Breast epithelium (tissue), 4 donors: ENCODE measurements at places on chromosomes 3 and 15. TPM values are rescaled to one million over a fixed set of nuclear protein-coding genes. Genes with fewer than 3 reads are reported as not detected.
A peak's percentile ranks its signal among the peaks of the same experiment; 100 is the strongest.

- peak; percentile 46 for DNase-seq
Measured at GRCh38 chr15:39273717-39274411, 307.0 kb upstream of the THBS1 start.

DNA sequence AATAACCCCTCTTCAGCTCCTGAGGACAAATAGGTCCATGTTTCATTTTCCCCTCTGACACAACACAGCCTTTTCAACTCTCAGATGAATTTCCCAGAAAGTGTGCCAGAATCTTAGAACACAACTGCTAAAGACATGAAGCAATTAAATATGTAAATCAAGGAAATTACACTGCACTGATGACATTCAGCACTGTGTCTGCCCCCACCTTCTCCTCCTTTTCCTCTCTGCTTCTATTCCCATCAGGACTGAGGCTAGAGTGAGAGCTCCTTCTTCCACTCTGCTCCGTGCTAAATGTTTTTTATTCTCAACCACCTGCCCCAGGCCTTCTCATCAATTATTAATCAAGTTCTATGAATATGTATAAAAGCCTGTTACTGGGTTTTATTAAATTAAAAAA, 596.1 kb downstream of the TUSC7 start:
- DNase-seq, result no peak

DNA sequence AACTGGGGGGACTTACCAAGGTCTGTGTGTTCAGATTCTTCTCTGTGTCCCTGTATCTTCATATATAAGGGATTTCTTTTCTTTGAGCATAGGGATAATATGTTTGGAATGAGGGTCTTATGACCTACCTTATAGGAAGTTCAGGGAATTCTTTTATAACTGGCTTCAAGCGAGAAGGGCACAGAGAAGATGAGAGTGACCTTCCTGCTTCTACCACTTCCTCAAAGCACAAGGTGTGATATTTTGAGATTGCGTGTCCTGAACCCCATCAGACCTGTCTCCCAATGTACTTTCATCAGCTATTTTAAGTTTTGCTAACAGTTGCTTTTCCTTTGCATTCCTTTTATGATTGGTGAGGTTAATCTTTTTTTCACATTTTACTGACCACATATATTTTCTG, 3.1 kb upstream of the PSMD6 start:
- no peak for DNase-seq

DNA sequence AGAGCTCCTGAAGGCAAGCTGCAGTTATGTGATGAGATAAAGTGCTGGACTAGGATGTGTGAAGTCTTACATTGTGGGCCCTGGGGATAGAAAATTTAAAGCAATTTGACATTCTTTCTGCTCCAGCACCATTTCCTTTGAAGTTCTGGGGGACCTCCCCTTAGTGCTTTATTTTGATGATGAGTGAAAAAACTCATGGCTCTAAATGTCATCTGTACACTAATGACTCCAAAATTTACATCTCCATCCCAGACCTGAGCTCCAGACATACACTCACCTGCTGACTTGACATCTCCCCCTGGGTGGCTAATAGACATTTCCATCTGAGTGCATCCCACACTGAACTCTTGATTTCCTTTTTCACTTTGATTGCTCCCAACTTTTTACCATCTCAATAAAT, 276.4 kb downstream of the EPHB1 start:
- no peak for DNase-seq

DNA sequence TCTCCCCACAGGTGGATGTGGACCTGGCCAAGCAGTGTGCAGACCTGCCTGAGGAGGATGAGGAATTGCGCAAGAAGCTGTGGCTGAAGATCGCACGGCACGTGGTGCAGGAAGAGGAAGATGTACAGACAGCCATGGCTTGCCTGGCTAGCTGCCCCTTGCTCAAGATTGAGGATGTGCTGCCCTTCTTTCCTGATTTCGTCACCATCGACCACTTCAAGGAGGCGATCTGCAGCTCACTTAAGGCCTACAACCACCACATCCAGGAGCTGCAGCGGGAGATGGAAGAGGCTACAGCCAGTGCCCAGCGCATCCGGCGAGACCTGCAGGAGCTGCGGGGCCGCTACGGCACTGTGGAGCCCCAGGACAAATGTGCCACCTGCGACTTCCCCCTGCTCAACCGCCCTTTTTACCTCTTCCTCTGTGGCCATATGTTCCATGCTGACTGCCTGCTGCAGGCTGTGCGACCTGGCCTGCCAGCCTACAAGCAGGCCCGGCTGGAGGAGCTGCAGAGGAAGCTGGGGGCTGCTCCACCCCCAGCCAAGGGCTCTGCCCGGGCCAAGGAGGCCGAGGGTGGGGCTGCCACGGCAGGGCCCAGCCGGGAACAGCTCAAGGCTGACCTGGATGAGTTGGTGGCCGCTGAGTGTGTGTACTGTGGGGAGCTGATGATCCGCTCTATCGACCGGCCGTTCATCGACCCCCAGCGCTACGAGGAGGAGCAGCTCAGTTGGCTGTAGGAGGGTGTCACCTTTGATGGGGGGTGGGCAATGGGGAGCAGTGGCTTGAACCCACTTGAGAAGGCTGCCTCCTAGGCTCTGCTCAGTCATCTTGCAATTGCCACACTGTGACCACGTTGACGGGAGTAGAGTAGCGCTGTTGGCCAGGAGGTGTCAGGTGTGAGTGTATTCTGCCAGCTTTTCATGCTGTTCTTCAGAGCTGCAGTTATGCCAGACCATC, 8.6 kb downstream of the VPS18 start:
- peak; percentile 70 for DNase-seq

- no peak for DNase-seq
Measured at GRCh38 chr15:68704496-68705021, 116.1 kb downstream of the ANP32A start.

DNA sequence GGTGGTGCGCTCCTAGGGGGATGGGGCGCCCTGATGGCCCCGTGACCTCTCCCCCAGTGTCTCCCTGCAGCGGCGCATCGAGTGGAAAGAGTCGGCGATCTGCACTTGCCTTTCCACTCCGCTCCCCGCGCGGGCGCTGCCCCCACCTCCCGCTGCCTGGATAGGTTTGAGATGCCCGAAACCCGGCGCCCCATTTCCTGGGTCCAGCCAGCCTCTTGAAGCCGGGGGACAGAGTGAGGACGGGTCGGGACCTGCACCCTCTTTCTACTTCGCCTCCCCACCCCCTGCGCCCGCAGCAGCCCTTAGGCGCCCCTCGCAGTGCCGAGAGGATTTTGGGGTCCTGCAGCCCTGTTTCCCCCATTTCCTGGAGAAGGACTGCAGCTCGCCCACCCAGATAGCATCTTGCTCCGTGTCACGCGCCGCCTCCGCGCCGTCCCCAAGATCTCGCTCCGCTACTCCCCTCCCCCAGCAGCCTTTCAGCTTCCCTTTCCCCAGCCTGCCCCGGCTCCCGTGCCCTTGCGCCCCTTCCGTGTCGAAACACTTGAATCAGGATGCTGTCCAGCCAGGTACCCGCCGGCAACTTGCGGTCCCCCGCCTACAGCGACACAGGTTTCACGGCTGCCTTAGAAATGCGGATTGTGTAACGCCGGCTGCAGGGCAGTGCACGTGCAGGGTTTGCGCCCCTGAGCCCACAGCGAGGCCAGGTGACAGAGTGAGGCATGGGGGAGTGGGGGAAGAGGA, 519 bp downstream of the ABHD6 start:
- DNase-seq, result no peak

GRCh38 chr3:189360291-189360690, 188.5 kb downstream of the TPRG1 start:
- DNase-seq, result no peak

- DNase-seq, result no peak
Measured at GRCh38 chr3:45088543-45089358, 57.4 kb downstream of the CDCP1 start.

DNA sequence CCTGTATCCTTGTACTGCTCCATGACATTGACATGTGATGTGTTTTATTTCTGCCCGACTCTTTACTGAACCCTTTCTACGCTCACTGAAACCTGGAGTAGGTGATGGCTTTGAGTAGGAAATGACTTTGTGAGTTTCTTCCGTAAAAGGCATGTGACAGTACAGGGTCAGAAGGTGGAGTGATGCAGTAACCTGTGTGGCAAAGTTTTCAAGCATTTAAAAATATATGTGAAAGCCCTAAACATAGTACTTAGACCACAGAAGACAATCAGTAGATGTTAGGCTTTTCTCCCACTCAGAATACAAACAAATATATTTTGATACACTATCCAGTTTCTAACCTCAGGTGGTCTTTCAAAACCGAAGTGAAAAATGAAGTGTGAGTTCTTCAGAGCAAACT, 31.3 kb upstream of the SACM1L start:
- no peak for DNase-seq

DNA sequence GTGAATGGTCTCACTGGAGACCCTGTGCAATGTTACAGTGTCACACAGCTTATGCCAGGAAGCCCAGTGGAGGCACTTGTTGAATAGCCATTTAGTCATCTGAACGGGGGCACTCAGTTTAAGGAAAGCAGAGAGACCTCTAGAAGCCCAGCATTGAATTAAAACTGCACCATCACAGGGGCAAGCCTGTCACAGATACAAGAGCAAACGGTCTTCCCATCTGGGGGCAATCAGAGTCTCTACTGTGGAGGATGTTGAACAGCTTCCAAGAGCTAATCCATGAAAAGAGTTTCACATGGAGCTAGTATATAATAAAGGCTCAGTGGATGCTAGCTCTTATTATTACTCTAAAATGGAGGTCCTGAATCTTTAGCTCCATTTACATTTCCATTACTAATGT, 553.7 kb upstream of the ARRDC4 start:
- DNase-seq, result no peak

- no peak for DNase-seq
Measured at GRCh38 chr3:43345877-43346276, 59.5 kb downstream of the SNRK start.

- no peak for DNase-seq
Measured at GRCh38 chr3:73605412-73605811, 19.3 kb downstream of the PDZRN3 start.

DNA sequence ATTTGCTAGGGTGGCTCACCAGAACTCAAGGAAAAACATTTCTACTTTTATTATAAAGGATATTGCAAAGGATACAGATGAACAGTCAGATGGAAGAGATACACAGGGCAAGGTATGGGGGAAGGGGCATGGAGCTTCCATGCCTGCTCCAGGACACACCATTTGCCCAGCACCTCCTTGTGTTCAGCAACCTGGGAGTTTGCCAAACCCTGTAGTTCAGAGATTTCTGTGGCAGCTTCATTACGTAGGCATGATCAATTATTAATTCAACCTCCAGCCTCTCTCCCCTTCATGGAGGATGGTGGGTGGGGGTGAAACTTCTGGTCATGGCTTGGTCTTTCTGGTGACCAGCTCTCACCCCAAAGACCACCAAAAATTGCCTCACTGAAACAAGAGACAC, 353.9 kb upstream of the THBS1 start:
- no peak for DNase-seq

GRCh38 chr3:121852256-121852655, 17.2 kb downstream of the EAF2 start:
- DNase-seq, result no peak

DNA sequence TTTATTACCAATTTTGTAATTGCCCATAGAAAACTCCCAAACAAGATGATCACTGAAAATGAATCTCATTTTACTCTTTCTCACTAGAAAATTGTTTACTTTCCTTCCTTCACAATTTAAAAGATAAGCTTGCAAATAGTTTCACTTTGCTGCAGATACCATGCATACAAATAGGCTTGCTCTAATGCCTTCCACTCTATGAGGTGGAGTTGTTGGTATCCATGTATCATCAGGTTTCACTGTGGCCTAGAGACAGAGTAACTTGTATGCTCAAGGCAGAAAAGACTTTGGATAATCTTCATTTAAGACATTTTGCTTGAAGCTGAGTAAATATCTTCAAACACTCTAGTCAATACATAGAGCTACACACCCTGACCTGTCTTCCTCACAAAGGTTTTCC, 60.8 kb downstream of the RYK start:
- DNase-seq, result no peak

DNA sequence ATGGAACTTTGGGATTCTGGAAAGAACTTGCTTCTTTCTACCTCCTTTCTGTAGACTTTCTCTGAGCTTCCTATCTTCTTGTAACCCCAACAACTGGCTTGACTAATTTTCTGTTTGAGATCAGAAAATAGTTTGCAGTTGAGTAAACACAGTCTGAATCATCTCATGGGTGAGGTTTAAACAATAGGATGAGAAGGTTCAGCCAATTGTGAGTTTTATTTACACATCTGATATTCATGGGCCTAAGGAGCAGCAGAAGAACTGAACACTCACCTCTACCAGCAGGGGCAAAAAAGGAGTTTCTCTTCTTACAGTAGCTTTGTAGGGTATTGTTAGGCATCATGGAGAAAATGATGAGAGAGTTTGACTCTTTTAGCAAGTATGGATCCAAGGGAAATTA, 54.2 kb downstream of the DTWD1 start:
- DNase-seq, result no peak

- no peak for DNase-seq
Measured at GRCh38 chr3:136543385-136543784, 208.8 kb downstream of the STAG1 start.

DNA sequence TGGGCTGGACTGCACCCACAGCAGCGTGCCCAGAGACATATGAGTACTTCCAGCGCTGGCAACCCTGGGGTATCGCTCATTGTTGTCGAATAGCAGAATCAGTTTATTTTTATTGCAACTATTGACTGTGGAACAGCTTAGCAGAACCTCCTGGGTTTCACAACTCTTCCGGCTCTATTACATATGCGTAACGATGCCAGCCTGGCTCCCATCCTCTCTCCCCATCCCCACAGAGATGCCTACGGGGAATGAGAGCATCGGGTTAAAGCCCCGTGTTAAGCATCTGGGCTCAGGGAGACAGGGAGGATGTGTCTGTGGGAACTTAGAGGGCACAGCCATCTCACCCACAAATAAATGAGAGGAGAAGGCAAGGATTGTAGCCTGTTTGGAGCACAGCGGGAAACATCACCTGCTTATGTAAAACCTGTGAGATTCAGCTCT, 76.6 kb upstream of the DLG1 start:
- DNase-seq, result peak; percentile 5

GRCh38 chr3:59549962-59550361, 500.1 kb upstream of the CFAP20DC start:
- no peak for DNase-seq

- DNase-seq, result no peak
Measured at GRCh38 chr15:44010089-44010488, 183.3 kb downstream of the WDR76 start.

GRCh38 chr3:122902326-122902725, 107.5 kb downstream of the SLC49A4 start:
- no peak for DNase-seq

DNA sequence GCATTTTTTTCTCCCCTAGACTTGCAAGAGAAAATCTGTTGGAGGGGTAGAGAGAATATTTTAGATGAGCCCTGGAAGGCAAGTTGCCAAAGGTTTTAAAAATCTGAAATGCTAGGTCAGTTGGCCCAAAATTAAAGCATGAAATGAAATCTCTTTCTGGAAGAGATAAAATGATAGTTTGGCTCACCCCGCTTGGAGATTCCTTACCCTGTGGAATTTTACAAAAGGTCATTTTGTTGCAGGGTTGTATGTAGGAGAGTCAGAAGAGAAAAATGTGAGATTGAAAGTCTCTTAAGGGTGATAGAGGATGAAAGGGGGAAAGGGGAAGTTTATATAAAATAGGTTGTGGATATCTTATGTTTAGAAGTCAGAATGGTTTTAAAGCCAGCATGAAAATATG, 277.8 kb downstream of the CD47 start:
- no peak for DNase-seq

GRCh38 chr15:57298843-57299550, 77.3 kb upstream of the CGNL1 start:
- DNase-seq, result no peak

RBMS3 gene
- 103 TPM for total RNA-seq

FEM1B gene
- total RNA-seq, result 82.7 TPM

HRH1 gene
- total RNA-seq, result 3.9 TPM

NLGN1 gene
- 6.9 TPM for total RNA-seq

SAMMSON gene
- 0.98 TPM for total RNA-seq

CDC25A gene
- 0.80 TPM for total RNA-seq

SLC22A14 gene
- total RNA-seq, result not detected

TGM4 gene
- 0.16 TPM for total RNA-seq
